ENCODE measurements at places on chromosomes 1 and 21.

- no peak for DNase-seq
Measured at GRCh38 chr1:207959141-207959825, 48.4 kb upstream of the CD34 start.

GRCh38 chr1:156229809-156230472 lies 12.0 kb upstream of the BGLAP start:
- no peak for DNase-seq

- no peak for DNase-seq
Measured at GRCh38 chr21:39346206-39346605, 2.7 kb downstream of the HMGN1 start.

DNA sequence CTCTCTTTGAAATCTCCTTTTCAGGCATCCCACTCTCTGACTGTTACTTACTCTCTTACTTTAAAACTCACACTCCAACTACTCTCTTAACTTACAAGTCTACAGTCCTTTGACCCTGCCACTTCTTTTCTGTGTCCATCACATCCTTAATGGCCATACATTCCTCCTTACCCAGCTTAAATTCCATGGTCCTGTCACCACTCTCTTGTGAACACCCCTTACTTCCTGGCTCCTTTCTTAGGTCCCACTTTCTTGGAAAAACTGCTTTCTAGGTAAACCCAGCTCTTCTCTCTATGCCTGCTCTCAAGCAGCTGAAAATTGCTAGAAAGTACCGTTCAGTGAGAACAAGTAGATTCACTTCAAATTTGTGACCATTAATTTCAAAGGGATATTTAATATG lies 109.1 kb downstream of the OLFML2B start:
- DNase-seq, result no peak

All from BE2C (cell line).